Ureter (tissue), 1 donor: ENCODE measurements at places on chromosomes 5 and 9. TPM values are rescaled to one million over a fixed set of nuclear protein-coding genes. Genes with fewer than 3 reads are reported as not detected.

The ABITRAM gene
- 23.5 TPM for total RNA-seq

The SEMA6A gene
- total RNA-seq, result 37.8 TPM

The IFNA16 gene
- total RNA-seq, result not detected

The PDCD1LG2 gene
- 1.7 TPM for total RNA-seq

The MOB3B gene
- total RNA-seq, result 9.4 TPM

The IRX2 gene
- 3.3 TPM for total RNA-seq

The GFI1B gene
- not detected for total RNA-seq

The GAPT gene
- 0.44 TPM for total RNA-seq

The CAMK2A gene
- total RNA-seq, result 1.4 TPM

The SPATA31C1 gene
- total RNA-seq, result not detected

The PITX1 gene
- 20.6 TPM for total RNA-seq

The PCDHA5 gene
- 0.49 TPM for total RNA-seq

The PCDHGA5 gene
- 4.6 TPM for total RNA-seq

The CCDC192 gene
- 1.2 TPM for total RNA-seq

The CCDC183 gene
- total RNA-seq, result 0.18 TPM

GRCh38 chr9:18585996-18586395, 112.0 kb downstream of the ADAMTSL1 start:
- no peak for DNase-seq

DNA sequence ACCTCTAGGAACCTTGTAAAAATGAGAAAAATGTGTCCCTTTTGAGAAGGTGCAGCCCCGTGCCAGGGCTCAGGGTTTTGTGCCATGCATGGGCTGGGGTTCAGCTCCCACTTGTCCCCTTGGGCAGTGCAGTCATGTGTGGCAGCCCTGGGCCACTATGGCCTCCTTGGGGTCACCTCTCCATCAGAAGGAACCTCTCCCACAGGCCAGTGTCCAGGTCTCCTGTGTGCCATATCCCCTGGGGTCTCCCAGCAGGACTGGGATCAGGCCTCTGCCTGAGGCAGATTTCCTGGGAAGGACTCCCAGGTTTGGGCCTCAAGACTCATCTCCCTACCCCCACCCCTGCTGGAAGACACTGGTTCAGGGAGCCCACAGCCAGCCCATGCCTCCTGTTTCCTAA, 189.1 kb downstream of the PAX5 start:
- DNase-seq, result no peak

GRCh38 chr5:180133060-180133459, 61.5 kb upstream of the RNF130 start:
- no peak for DNase-seq

DNA sequence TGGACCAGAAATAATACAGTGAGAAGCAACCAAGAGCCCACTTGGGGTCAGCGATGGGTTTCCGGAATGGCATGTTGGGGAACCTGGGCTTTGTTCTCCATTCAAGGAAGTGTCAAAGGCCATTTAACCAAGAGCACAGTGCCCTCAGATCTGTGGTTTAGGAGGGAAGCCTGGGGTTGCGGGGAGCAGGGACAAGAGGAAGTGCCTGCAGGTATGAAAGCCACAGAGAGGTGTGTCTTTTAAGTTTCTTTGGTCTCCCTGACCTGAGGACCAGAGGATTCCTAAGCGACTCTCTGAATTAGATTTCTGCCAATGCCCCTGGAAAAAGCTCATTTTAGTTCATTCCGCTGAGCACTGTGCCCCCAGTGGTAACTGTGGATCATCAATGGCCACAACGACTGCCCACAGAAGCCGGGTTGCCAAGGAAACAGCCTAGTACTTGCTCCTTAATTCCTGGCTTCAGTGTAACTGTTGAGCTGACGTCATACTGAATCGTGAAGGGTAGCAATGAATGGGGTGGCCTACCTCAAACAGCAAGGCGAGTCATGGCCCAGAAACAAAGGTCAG, 107.3 kb upstream of the SPIN1 start:
- no peak for DNase-seq

DNA sequence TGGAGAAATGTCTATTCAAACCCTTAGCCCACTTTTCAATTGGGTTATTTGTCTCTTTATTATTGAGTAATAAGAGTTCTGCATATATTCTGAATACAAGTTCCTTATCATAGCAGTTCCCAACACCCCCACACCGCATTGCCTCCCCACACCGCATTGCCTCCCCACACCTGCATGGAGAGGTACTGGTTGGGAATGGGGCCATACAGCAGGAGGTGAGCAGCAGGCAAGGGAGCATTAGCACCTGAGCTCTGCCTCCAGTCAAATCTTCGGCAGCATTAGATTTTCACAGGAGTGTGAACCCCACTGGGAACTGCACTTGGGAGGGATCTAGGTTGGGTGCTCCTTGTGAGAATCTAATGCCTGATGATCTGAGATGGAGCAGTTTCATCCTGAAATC, 10.6 kb upstream of the SAP30L start:
- DNase-seq, result no peak

DNA sequence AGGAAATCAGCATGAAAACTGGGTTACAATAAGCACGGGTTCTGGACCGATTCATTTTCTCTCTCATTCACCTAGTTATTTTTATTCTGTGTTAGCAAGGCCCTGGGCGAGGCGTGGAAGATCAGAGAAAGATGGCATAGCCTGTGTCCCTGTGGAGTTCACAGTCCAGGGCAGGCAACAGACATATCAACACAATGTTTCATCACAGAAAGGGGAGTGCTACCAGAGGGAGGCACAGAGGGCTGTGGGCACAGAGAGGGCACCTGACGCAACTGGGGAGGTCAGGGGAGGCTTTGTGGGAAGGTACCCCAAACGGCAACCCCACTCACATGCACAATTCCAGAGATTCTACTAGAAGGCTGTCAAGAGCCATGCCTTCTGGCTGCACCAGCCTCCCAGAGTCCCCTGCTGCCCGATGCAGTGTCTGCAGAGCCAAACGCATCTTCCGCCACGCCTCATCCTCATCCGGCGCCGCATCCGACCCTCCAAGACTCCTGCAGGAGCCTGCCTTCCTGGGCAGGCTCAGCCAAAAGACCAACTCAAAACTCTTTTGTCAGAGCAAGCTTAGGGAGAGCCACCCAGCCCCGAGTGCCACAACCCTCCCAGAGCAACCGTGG, 1.4 kb downstream of the FAM193B start:
- no peak for DNase-seq

- no peak for DNase-seq
Observed at GRCh38 chr9:114367772-114368569, 19.8 kb downstream of the AKNA start.

DNA sequence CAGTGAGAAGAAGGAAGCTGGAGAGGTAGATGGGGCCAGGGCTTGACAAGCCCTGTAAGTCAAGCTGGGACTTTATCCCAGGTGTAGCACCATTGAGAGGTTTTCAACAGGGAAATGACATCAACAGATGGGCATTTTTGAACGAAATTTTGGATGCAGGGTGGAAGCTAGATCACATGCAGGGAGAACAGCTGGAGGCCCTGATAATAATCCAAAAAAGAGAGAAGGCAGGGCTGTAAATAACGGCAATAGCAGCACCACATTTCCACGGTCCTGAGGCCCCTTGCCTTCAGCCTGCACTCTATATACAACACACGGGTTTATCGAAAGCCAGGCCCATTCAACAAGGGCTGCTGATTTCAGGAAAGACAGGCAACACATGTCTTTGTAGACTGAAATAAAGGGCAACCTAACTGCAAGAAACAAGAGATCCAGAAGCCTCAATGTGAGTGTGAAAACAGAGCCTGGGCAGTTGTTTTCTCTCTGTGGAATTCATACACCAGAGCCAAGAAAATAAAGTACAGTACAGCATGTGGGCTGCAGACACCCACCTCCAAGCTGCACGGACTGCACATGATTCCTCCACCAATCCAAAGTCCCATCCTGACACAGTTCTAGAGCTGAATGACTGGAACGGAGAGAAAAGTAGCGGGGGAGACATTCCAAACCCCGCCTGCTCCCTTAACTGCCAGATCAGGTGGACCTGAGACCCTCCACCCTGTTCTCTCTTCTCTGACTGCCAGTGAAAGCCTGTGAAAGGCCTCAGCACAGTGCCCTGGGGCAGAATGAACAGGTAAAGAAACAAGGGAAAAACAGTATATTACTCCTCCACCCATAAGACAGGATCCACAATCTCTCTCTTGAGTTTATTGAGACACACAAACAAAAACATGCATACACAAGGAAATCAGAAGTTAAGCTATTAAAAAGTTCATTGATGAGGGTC, 36.3 kb downstream of the KLHL3 start:
- no peak for DNase-seq

DNA sequence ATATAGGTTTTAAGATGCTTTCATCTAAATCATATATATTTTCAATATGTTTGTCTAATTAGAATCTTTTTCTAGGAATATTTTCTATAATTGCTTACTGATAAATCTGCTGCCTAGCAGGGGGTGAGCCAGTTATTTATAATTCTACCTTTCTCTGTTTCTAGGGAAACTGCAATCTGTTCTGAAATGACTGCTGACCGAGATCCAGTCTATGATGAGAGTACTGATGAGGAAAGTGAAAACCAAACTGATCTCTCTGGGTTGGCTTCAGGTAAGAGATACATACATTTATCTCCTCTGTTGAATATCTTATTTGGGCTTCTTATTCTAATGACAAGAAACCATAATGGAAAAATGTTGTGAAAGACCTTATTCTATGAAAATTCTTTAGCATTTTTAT, 127.3 kb downstream of the XRCC4 start:
- no peak for DNase-seq

DNA sequence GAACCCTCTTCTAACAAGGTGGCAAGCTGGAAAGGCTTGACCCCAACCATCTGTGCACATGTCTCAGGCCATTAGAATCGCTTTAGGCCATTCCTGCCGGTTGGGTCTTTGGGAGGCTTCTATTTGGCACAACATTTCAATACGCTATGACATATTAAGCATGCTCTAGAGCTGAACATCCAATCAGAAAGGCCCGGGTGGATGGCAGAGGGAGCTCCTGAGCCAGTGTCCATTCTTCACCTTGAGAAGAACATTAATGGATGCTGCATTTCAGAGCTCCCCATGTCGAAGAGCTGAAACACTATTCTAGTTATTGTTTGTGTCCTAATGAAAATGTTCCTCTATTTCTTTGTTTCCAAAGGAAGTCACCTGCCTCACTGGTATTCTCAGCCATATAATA, 12.8 kb downstream of the SPATA9 start:
- no peak for DNase-seq

DNA sequence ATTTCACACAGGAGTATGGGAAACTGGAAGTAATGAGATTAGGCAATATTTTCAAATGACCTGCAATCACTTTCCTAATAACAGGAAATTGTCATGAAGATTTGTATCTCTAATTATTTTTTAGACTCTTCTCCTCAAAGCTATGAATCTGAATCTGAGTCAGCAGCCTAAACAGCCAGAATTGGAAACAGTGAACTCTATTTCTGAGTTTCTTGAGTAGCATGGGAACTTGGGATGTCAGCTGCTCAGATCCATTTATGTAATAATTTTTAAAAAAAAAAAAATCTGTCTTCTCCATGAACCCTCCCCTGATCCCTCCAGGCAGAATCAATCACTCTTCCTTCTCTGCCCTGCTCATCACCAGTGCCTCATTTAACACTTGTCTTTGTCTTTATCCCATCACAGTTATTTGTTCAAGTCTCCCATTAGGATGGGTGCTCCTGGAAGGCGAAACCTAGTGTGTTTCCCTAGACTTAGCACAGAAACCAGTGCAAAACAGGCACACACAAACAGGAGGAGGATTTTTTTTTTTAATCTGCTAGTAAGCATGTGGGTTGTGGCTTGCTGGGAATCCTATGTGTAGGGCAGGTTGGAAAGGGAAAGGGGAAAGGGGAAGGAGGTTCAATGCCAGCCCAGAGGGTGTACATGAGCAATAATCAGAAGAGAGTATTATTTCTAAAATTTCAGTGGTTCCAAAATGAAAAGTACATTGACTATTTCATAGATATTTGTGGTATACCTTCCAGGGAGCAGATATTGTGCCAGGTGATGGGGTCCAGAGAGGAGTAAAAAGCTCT, 186.8 kb downstream of the TTLL11 start:
- DNase-seq, result no peak

DNA sequence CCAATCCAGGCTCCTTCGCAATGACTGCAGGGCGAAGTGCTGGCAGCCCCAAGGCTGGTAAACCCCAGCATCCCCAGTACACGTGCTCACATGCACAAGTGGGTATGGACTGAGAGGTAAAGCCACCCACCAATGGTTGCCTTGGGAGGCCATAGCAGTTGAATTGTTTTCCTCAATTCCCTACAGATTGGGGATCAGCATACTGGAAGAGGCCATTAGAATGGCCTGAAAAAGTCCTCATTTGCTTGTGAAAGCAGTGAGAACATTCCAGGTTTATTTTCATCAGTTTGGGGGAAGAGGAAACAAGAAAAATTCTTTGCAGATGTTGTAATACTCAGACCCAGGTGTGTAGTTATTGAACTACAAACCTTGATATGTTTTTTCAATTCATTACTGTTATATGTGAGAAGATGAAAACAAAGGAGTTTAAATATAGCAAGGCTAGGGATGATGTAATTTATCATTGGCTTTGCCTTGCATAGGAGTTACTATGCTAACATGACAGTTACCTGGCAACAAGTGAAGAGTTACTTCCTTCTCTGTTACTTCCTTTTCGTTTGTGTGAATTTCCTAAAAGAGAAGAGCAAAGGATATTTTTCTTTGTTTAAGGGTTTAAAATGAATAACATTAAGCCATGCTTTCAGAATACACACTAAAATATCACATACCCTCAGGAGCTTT, 36.4 kb downstream of the MTMR12 start:
- no peak for DNase-seq

- DNase-seq, result no peak
Observed at GRCh38 chr9:1604942-1605560, 410.1 kb upstream of the SMARCA2 start.

- no peak for DNase-seq
Observed at GRCh38 chr5:8508231-8508630, 639.3 kb downstream of the MTRR start.

GRCh38 chr9:131394464-131395156, 724 bp downstream of the PRRC2B start:
- no peak for DNase-seq

DNA sequence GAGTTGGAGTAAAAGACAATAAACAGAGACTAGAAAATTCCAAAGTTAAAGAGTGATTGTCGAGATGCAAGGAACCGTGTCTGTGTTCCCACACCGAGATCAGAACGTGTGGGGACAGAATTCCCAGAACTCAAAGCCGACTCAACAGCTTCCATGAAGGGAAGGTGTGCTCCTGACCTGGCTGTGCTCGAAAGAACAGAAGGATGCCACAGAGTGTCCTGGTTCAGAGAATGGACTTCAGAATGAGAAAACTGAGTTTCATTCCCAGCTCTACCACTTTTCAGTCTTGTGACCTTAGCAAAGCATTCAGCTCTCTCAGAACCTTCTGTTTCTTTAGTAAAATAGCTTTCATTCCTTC, 420.0 kb upstream of the SLC30A5 start:
- DNase-seq, result no peak

DNA sequence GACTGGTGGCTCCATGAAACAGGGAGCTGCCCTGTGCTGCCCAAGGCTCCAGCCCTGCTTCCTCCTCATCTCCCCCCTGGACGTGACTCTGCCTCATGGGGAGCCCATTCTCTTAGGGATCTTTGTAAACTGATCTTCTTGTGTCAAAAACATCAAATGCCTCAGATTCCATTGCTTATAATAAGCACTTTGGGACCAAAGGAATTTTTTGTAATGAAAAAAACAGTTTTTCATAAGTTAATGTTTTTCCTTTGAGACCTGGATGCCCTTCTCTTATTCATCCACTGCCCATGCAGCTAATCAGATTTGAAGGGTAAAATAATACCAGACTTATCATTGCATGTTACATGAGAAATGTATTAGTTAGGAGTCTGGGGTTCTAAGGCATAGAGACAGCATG, 41.7 kb downstream of the PALM2AKAP2 start:
- DNase-seq, result no peak
